ENCODE measurements at places on chromosomes 1 and 21. TPM values are rescaled to one million over a fixed set of nuclear protein-coding genes. Genes with fewer than 3 reads are reported as not detected.

Gene S100A7A
- not detected for total RNA-seq

Gene WNT9A
- 5.5 TPM for total RNA-seq

DNA sequence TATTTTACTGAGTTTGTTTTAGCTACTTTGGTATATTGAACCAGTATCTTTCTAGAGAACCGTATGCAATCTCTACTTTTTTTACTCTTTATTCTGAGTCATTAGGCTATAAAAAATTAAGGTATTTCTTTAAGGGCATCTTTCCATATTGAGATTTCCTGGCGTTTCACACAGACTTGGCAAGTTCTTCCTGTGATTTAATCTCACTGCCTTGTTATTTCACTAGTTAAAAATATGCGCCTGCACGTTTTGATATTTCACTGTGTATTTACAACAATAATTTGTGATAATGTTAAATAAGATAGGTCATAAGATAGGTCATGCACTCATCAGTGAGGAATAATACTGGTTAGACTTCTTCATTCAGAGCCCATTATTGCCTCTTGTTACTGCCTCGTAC lies 16.2 kb upstream of the CR1L start:
- H3K4me3 ChIP-seq, result no peak overlapping the region
- H3K27me3 ChIP-seq, result no peaks in the 10 kb centered on the region
- no peak overlapping the region for H3K27ac ChIP-seq
- no peaks in the 10 kb centered on the region for H3K4me1 ChIP-seq
- DNase-seq, result no peak

DNA sequence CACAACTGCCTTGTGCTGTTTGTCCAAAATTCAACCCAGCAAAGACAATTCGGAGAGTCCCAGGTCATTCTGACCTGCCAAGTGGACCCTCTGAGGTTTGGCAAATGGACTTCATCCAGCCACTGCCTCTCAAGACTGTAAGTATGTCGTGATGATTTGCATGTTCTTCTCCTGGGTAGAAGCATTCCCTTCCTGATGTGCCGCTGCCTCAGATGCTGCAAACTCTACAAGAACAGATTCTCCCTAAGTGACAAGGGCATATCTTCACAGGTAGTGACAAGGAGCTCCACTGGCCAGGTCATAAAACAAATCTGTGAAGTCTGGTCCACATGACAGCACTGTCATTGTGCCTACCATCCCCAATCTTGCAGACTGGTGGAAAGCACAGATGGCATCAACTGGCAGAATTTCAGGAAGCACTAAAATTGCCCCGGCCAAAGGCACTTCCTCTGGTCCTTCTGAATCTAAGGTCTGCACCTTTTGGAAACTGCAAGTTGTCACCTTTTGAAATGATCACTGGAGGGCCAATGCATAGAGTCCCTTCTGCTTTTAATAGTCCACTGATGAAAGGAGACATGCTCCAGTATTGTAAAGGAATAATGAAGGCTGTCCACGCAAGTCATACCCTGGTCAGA lies 27.4 kb downstream of the POFUT2 start:
- H3K27me3 ChIP-seq, result peaks cover 3% of the 10 kb centered on the region
- DNase-seq, result no peak
- H3K4me3 ChIP-seq, result no peak overlapping the region
- no peaks in the 10 kb centered on the region for H3K4me1 ChIP-seq
- H3K36me3 ChIP-seq, result peaks cover 4% of the 10 kb centered on the region
- no peak overlapping the region for H3K27ac ChIP-seq

GRCh38 chr1:226369110-226369509 lies 38.8 kb downstream of the PARP1 start:
- no peak overlapping the region for H3K27ac ChIP-seq
- H3K4me3 ChIP-seq, result no peak overlapping the region
- peaks cover 3% of the 10 kb centered on the region for H3K4me1 ChIP-seq
- H3K36me3 ChIP-seq, result peaks cover 42% of the 10 kb centered on the region
- no peaks in the 10 kb centered on the region for H3K27me3 ChIP-seq

GRCh38 chr1:224380003-224380402 lies 23.3 kb downstream of the CNIH4 start:
- no peaks in the 10 kb centered on the region for H3K4me1 ChIP-seq
- no peak overlapping the region for H3K4me3 ChIP-seq
- peaks cover 7% of the 10 kb centered on the region for H3K36me3 ChIP-seq
- no peak for DNase-seq
- no peaks in the 10 kb centered on the region for H3K27me3 ChIP-seq

DNA sequence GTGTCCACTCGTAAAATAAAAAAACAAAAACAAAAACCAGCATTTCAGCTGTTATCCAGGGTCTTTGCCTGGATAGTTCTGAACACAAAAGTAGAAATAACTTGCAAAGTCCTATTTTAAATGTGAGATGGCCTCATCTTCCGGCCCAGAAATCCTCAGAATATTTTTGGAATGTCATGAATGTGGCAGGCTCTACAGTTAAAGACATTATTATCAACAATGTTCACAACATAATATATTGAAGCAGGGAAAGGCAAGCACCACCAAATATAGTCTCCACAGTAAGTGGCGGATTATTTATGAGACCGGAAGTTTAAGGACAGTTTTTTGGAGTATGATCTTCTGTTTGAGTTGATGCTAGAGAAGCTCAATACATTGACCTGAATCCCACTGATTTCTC lies 1.2 kb upstream of the C1orf198 start:
- H3K27ac ChIP-seq, result peak overlapping the region; percentile 82
- H3K4me3 ChIP-seq, result no peak overlapping the region
- H3K36me3 ChIP-seq, result no peaks in the 10 kb centered on the region
- no peak for DNase-seq
- no peaks in the 10 kb centered on the region for H3K27me3 ChIP-seq
